Progenitor cell of endocrine pancreas (in vitro differentiated cells): ENCODE measurements at places on chromosomes 3 and 15. TPM values are rescaled to one million over a fixed set of nuclear protein-coding genes. Genes with fewer than 3 reads are reported as not detected.

The TTLL13 gene
- 0.69 TPM in 1 of 2 replicates, not detected in the other for total RNA-seq

The GOLGA6L7 gene
- not detected in 2 replicates for total RNA-seq

The FAM107A gene
- total RNA-seq: 0.09 TPM in 1 of 2 replicates, not detected in the other

The PTH1R gene
- total RNA-seq: 0.26 and 0.40 TPM in 2 replicates

The SI gene
- 2.0 and 2.7 TPM in 2 replicates for total RNA-seq

The MYO5A gene
- 24.9 and 31.0 TPM in 2 replicates for total RNA-seq

The CD200 gene
- total RNA-seq: 37.4 and 42.1 TPM in 2 replicates

The TMIE gene
- 0.50 and 0.53 TPM in 2 replicates for total RNA-seq

The RETNLB gene
- not detected in 2 replicates for total RNA-seq

The ITIH1 gene
- 11.3 and 14.1 TPM in 2 replicates for total RNA-seq

The ASB7 gene
- total RNA-seq: 17.4 and 18.9 TPM in 2 replicates

The HCLS1 gene
- 0.46 and 0.73 TPM in 2 replicates for total RNA-seq

The CKMT1A gene
- total RNA-seq: 4.0 TPM in 2 replicates

The GOLGA8H gene
- total RNA-seq: 0.27 and 0.34 TPM in 2 replicates

The TPRG1 gene
- 0.67 and 2.3 TPM in 2 replicates for total RNA-seq

- no peak for DNase-seq
- peaks cover 3% of the 10 kb centered on the region for H3K4me1 ChIP-seq
- H3K4me3 ChIP-seq: no peak overlapping the region
- H3K27ac ChIP-seq: no peak overlapping the region
- H3K27me3 ChIP-seq: no peaks in the 10 kb centered on the region
Measured at GRCh38 chr3:157353652-157354051, 83.0 kb upstream of the PTX3 start.

- H3K27ac ChIP-seq: no peak overlapping the region
- no peak overlapping the region for H3K4me3 ChIP-seq
- H3K4me1 ChIP-seq: peaks cover 9% of the 10 kb centered on the region
- DNase-seq: no peak
- H3K36me3 ChIP-seq: no peaks in the 10 kb centered on the region
Measured at GRCh38 chr15:84590406-84590805, 10.4 kb upstream of the ZSCAN2 start.

GRCh38 chr3:45826908-45827307, 15.0 kb downstream of the LZTFL1 start:
- no peak overlapping the region for H3K27ac ChIP-seq
- no peak for DNase-seq
- no peaks in the 10 kb centered on the region for H3K27me3 ChIP-seq
- no peaks in the 10 kb centered on the region for H3K4me1 ChIP-seq
- H3K4me3 ChIP-seq: no peak overlapping the region

GRCh38 chr3:112399064-112399463, 66.1 kb downstream of the CD200 start:
- peaks cover 11% of the 10 kb centered on the region for H3K4me1 ChIP-seq
- H3K27me3 ChIP-seq: peaks cover 3% of the 10 kb centered on the region
- no peak overlapping the region for H3K4me3 ChIP-seq
- no peak for DNase-seq
- H3K36me3 ChIP-seq: no peaks in the 10 kb centered on the region
- H3K27ac ChIP-seq: no peak overlapping the region

DNA sequence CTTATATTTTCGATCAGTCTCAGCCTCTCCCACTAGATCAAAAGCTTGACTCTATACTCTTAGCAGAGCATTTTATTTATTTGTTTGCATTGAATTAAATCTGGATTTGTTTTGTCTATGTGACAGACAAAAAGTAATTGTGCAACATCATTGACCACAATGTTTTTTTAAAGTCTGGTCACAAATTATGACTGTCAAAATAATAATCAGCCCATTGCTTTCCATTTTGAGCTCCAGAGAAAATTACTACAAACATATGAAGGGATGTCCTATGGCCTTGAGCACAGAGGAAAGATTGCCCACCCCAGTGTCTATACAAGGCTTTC, 82.3 kb downstream of the FSIP1 start:
- H3K27me3 ChIP-seq: no peaks in the 10 kb centered on the region
- no peaks in the 10 kb centered on the region for H3K36me3 ChIP-seq
- H3K27ac ChIP-seq: no peak overlapping the region
- DNase-seq: no peak

GRCh38 chr3:195057716-195058115, 213.2 kb downstream of the XXYLT1 start:
- H3K27me3 ChIP-seq: peaks cover 13% of the 10 kb centered on the region
- H3K36me3 ChIP-seq: no peaks in the 10 kb centered on the region
- DNase-seq: no peak
- H3K4me3 ChIP-seq: no peak overlapping the region
- H3K27ac ChIP-seq: no peak overlapping the region

DNA sequence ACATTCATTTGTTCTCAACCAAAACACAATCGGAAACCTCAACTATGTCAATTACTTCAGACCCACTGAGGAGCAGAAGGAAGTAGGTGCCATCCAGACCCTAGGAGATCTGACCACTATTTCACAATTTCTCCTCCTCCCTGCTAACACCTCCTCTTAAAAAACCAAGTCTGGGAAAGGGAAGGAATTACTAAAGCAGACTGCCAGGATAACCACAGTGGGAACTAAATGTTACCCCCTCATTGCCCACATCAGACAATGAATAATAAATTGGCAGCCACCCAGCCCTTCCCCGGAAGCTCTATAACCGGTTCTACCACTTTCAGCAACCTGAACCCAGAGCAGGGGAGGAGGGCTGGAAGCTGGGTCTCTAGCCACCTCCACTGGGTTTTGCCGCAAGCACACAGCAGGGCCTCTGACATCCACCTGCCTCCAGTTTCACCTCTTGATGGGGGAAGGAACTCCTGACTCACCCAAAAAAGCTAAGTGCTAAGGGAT, 17.6 kb downstream of the C15orf62 start:
- no peak for DNase-seq
- peaks cover 28% of the 10 kb centered on the region for H3K4me1 ChIP-seq
- no peak overlapping the region for H3K4me3 ChIP-seq
- peaks cover 2% of the 10 kb centered on the region for H3K36me3 ChIP-seq
- H3K27me3 ChIP-seq: no peaks in the 10 kb centered on the region

GRCh38 chr3:136840252-136840651, 21.3 kb downstream of the SLC35G2 start:
- no peak for DNase-seq
- H3K4me3 ChIP-seq: no peak overlapping the region
- no peak overlapping the region for H3K27ac ChIP-seq

GRCh38 chr3:172040981-172041963, 1.9 kb downstream of the FNDC3B start:
- no peak for DNase-seq
- H3K36me3 ChIP-seq: peaks cover 7% of the 10 kb centered on the region
- no peaks in the 10 kb centered on the region for H3K27me3 ChIP-seq
- H3K4me3 ChIP-seq: peak overlapping the region; percentile 94

DNA sequence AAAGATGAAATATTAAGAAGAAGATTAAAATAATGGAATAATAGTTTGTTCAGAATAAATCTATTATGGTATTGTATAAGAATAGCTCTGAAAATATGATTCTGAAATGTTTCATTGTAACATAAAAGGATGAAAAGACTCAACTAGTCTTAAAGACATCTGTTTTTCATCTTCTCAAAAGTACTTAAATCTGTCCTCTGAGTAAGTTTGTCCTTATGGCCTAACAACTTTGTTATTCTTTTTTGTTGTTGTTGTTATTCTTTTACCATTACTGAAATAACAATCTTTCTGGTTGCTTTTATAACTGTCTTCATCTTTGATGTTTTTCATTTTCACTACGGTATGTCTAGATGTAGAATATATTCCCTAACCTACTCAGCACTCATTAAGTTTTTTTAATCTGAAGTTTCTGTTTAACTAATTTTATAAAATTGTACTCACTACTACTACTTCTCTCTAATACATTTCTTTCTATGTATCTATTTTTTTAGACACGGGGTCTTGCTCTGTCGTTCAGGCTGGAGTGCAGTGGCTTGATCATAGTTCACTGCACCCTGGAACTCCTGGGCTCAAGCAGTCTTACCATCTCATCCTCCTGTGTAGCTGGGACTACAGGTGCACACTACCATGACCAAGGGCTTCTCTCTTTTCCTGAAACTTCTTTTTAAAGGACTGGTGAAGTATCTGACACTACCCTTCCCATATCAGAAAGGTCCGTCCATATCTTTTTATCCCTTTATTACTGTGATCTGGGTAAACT, 240.7 kb downstream of the PCCB start:
- peaks cover 55% of the 10 kb centered on the region for H3K36me3 ChIP-seq
- H3K27me3 ChIP-seq: no peaks in the 10 kb centered on the region
- no peak overlapping the region for H3K4me3 ChIP-seq
- no peak overlapping the region for H3K27ac ChIP-seq
- H3K4me1 ChIP-seq: no peaks in the 10 kb centered on the region

GRCh38 chr15:89469426-89470096, 26.8 kb downstream of the RHCG start:
- H3K4me1 ChIP-seq: no peaks in the 10 kb centered on the region
- DNase-seq: no peak
- H3K36me3 ChIP-seq: no peaks in the 10 kb centered on the region
- H3K27me3 ChIP-seq: peaks cover 46% of the 10 kb centered on the region
- H3K4me3 ChIP-seq: no peak overlapping the region

GRCh38 chr15:95459273-95459672, 871.2 kb upstream of the NR2F2 start:
- H3K27me3 ChIP-seq: peaks cover 9% of the 10 kb centered on the region
- H3K4me3 ChIP-seq: no peak overlapping the region
- no peak overlapping the region for H3K27ac ChIP-seq
- DNase-seq: no peak
- H3K4me1 ChIP-seq: peaks cover 38% of the 10 kb centered on the region

DNA sequence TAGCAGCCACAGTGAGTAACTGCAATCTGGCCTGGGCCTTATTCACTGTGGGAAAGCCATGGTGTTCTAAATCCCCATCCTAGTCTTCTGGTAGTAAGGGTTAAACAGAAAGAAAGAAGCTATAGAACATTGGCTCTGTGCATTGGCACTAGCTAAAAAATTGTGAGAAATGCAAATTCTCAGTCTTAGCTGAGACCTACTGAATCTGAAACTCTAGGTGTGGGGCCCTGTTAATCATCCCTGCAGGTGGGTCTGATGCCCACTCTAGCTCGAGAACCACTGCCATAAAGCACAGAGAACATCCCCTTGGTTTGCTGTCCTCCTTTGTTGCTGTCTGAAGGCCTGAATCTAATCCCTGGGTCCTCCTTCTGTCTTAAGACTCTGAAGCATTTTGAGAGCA, 59.3 kb downstream of the MEIS2 start:
- no peak overlapping the region for H3K4me3 ChIP-seq
- H3K27ac ChIP-seq: peak overlapping the region; percentile 15
- no peaks in the 10 kb centered on the region for H3K27me3 ChIP-seq
- H3K36me3 ChIP-seq: peaks cover 24% of the 10 kb centered on the region
- no peak for DNase-seq

GRCh38 chr15:49467746-49468480, 44.9 kb downstream of the FGF7 start:
- H3K27ac ChIP-seq: peak overlapping the region; percentile 88
- H3K36me3 ChIP-seq: no peaks in the 10 kb centered on the region
- H3K27me3 ChIP-seq: no peaks in the 10 kb centered on the region

GRCh38 chr3:186705882-186706780, 11.0 kb upstream of the KNG1 start:
- H3K4me3 ChIP-seq: no peak overlapping the region
- no peak overlapping the region for H3K27ac ChIP-seq
- H3K4me1 ChIP-seq: no peaks in the 10 kb centered on the region
- no peaks in the 10 kb centered on the region for H3K36me3 ChIP-seq
- H3K27me3 ChIP-seq: peaks cover 21% of the 10 kb centered on the region
- no peak for DNase-seq

GRCh38 chr3:148175214-148175613, 522.5 kb upstream of the AGTR1 start:
- H3K4me1 ChIP-seq: peaks cover 5% of the 10 kb centered on the region
- no peaks in the 10 kb centered on the region for H3K36me3 ChIP-seq
- no peak overlapping the region for H3K27ac ChIP-seq
- no peak for DNase-seq
- no peaks in the 10 kb centered on the region for H3K27me3 ChIP-seq

DNA sequence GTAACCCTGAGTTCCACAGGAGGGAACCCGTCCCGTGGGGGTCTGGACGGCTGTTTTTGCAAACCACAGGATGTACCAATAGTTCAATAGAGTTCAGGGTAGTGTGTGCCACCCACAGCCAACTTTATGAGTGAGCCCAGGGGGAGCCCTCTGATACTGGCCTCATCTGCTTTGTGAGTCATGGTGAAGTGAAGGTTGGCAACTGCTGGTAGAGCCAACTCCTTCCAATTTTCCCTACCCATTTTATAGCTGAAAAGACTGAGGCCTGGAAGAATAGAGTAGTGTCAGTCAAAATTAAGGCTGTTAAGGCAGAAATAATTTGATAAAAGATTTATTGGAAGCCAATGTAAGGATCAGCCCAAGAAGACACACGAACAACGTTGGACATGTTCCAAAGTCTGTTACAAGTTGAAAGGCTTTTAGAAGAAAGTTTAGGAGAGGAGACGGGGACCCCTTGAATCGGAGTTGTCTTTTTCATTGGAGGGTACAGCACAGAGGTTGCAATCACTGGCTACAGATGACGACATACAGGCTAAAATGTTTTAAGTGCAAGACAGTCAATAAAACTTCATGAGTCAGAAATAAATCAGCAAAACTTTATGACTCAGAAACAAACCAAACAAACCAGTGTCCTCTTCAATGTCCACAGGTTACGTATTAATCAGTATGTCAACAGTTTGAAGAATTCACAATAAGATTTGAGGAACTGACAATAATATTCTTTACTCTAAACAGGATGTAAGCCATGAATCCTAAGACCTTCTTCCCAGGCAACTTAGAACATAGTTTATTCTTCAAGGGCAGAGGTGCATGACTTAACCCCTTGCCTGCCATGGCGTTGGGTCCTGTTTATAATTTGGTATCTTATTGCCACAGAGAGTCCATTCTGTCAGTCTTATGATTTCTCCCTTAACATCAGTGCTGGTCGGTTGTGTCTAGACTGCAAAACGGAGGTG, 62.9 kb upstream of the NR2E3 start:
- no peaks in the 10 kb centered on the region for H3K36me3 ChIP-seq
- H3K4me1 ChIP-seq: peaks cover 3% of the 10 kb centered on the region
- DNase-seq: no peak

DNA sequence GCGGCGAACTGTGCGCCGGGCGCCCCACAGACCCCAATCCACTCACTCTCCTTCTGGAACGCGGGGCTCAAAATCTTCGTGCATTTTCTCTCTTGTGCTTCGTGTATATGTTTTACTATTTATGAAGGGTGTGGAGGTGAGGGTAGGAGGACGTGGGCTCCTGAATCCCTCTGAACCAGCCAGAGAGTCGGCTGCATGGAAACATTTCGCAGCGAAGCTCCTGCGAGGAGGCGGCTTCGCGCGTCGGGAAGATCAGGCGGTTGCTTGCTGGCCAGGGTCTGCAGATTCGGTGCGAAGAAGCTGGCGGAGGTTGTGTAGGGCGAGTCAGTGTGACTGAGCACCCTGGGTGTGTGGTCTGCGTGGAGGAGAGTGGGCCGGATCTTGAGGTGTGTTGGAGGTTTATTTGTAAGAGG, 1.1 kb downstream of the CNTN4 start:
- peaks cover 49% of the 10 kb centered on the region for H3K27me3 ChIP-seq
- H3K4me3 ChIP-seq: peak overlapping the region; percentile 88
- no peaks in the 10 kb centered on the region for H3K36me3 ChIP-seq
- H3K27ac ChIP-seq: peak overlapping the region; percentile 83

- H3K27me3 ChIP-seq: no peaks in the 10 kb centered on the region
- H3K27ac ChIP-seq: no peak overlapping the region
- no peaks in the 10 kb centered on the region for H3K36me3 ChIP-seq
- DNase-seq: no peak
- no peak overlapping the region for H3K4me3 ChIP-seq
- peaks cover 24% of the 10 kb centered on the region for H3K4me1 ChIP-seq
Measured at GRCh38 chr3:25910997-25911396, 121.1 kb downstream of the OXSM start.
